ENCODE measurements at places on chromosomes 7 and 10. TPM values are rescaled to one million over a fixed set of nuclear protein-coding genes. Genes with fewer than 3 reads are reported as not detected.

DNA sequence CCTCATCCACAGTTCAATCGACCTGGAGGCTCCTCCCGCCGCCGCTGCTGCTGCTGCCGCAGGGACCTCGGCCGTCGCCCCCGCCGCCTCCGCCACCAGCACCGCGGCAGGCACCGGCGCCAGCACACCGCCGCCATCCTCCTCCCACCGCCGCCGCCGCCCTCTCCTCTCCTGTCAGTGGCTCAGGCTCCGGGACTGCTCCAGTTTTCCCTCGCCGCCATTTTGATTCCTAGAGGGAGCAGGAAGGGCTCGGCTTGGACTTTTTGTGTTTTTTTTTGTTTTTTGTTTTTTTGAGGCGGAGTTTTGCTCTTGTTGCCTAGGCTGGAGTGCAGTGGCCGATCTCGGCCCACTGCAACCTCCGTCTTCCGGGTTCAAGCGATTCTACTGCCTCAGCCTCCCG is 3.0 kb upstream of the MCM10 start:
- H3K27me3 ChIP-seq = no peaks in the 10 kb centered on the region
- H3K27ac ChIP-seq = no peak overlapping the region
- H3K4me1 ChIP-seq = peaks cover 17% of the 10 kb centered on the region

- DNase-seq = no peak
- no peak overlapping the region for H3K27ac ChIP-seq
- H3K27me3 ChIP-seq = no peaks in the 10 kb centered on the region
- no peaks in the 10 kb centered on the region for H3K36me3 ChIP-seq
Measured at GRCh38 chr10:71444284-71445054, 47.7 kb downstream of the CDH23 start.

- H3K27me3 ChIP-seq = no peaks in the 10 kb centered on the region
- H3K27ac ChIP-seq = peak overlapping the region; percentile 65
- no peak for DNase-seq
- no peaks in the 10 kb centered on the region for H3K4me1 ChIP-seq
Measured at GRCh38 chr7:47239034-47239433, 342.9 kb downstream of the TNS3 start.

Gene MMP21
- total RNA-seq = not detected

- no peak for DNase-seq
- H3K4me3 ChIP-seq = no peak overlapping the region
- H3K27me3 ChIP-seq = no peaks in the 10 kb centered on the region
- H3K4me1 ChIP-seq = no peaks in the 10 kb centered on the region
- H3K36me3 ChIP-seq = no peaks in the 10 kb centered on the region
Measured at GRCh38 chr7:81791568-81792518, 22.0 kb upstream of the HGF start.

GRCh38 chr7:75969182-75969581 is 25.2 kb downstream of the TMEM120A start:
- no peak for DNase-seq
- H3K27me3 ChIP-seq = no peaks in the 10 kb centered on the region
- peaks cover 10% of the 10 kb centered on the region for H3K36me3 ChIP-seq
- H3K4me1 ChIP-seq = peaks cover 31% of the 10 kb centered on the region
- no peak overlapping the region for H3K4me3 ChIP-seq

DNA sequence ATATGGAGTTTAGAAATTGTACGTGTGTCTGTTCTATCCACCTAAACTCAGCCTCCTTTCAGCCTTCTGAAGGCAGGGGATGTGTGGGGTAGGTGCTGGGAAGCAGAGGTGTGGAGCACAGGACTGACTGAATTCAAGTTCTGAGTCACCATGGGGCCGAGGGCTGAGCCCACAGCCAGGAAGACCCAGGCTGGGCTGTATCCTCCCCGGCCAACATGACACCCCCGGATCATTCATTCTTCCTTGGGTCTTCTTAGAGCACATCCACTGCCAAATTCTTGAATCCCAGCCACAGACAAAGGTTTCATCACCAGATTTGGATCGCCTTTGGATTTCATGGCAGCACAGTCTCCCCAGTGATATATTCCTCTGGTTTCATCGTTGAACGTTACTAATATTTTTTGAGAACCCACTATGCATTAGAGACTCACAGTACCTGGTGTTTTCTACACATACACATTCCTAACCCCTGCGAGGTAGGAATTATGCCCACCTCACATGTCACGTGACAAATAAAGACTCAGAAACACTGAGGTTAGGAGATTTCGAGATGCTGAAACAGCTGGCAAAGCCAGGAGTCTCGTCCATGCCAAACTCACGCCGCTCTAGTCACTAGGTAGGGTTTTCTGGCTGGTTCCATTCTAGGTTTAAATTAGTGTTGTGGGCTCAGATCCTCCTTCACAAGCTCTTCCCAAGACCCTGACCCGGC is 26.9 kb downstream of the CCDC3 start:
- no peak overlapping the region for H3K27ac ChIP-seq
- no peak for DNase-seq
- H3K4me3 ChIP-seq = no peak overlapping the region
- no peaks in the 10 kb centered on the region for H3K27me3 ChIP-seq
- no peaks in the 10 kb centered on the region for H3K36me3 ChIP-seq
- no peaks in the 10 kb centered on the region for H3K4me1 ChIP-seq

DNA sequence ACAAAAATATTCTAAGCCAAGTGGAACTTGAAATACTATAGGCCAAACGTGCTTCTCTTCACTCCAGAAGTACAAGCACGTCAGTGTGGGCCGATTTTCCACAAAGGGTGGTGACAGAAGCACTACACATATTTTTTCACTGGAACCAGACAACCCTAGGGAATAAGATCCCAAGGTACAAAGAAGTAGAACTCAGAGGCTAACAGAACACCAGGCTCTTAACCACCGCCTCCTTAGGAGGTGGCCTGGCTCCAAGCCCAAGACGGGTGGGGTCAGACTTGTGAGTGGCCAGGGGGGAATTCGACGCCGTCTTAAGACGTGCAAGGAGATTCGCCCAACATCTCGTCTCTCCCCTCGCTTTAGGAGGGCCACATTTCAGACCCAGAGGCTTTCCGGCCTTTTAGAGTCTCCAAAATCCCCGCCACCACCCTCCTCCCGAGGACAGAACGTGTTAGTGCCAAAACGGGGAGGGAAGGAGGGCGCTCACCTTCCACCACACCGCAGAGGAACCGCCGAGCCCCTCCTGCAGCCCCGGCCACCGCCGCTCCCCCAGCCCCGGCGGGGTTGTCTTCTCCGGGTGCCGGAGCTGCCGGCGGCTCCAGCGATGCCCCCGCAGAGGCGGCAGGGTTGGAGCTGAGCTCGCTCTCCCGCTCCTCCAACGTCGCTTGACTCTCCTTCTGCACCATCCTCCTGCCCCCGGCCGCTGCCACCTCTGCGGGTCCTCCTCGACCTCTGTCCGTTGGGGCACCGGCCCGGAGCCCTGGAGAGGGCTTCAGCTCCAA is 716 bp downstream of the OGA start:
- peaks cover 49% of the 10 kb centered on the region for H3K4me1 ChIP-seq
- peak overlapping the region; percentile 99 for H3K27ac ChIP-seq
- H3K36me3 ChIP-seq = no peaks in the 10 kb centered on the region
- peak; percentile 91 for DNase-seq

All from transverse colon (tissue), 4 donors.